Posterior vena cava (tissue), 2 donors: ENCODE measurements at places on chromosomes 1 and 21. TPM values are rescaled to one million over a fixed set of nuclear protein-coding genes. Genes with fewer than 3 reads are reported as not detected.

GRCh38 chr1:208944981-208945451, 638.5 kb upstream of the CAMK1G start:
- no peak for DNase-seq

DNA sequence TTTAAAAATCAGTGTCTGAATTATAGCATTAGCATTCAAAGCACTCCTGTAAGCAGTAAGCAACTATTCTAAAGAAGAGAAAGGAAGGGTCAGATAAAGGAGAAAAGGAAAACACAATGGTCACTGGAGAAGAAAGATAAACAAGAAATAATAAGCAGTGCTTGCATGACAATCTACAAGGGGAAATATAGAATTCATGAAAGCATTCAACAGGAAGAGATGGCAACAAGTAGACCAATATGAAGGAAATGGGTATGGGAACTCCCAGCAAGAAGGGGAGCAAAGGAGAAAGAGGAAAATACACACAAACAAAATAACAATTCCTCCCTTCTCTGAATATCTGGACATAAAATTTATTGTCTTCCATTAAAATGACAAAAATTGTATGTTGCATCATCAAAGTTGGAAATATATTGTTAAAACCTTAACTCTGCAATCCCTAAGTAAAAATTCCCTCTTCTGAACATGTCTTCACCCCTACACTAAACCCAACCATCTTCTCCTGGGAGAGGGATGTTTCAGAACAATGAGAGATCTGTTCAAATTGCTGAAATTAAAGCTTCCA, 206.3 kb upstream of the SAMSN1 start:
- no peak for DNase-seq

DNA sequence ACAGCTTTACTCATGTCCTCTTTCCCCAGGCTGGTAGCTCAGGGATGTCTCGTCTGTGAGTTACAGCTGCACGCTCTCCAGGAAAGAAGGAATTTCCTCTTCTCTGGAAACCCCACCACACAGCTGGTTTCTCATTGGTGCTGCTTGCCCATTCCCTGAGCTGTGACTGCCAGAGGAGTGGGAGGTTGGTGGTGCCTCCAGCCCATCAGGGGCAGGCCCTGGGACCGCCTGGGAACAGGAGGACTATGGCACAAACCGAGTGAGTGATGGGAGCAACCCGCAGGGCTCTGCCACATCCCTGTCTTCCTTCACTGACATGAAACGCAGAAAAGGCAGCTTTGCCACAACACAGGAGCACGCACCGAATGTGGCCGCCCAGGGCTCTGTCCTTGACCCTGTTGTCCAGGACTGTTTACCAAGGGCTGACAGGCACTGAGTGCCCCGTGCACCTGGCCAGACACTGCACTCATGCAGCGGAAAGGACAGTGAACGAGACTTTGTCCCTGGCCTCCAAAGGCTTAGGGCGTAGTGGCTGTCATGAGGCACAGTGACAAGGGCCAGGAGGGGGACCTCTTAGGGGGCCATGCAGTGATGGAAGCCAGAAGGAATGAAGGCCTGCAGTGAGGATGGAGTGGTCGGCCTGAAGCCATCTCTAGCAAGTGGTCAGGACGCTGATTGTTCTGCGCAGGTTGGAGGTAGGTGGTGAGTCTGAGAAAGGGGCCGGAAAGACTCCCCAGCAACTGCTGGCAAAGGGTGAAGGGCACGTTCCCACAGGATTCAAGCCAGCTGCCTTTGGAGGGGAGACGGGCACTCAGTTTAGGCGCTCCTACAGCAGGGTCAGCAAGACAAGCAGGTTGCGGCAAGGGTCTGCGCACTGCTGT, 1.7 kb upstream of the CCNL2 start:
- no peak for DNase-seq

The BSND gene
- not detected for total RNA-seq

The GUCA2A gene
- not detected for total RNA-seq

The SLC35F3 gene
- total RNA-seq, result not detected

The SPRR5 gene
- not detected for total RNA-seq

DNA sequence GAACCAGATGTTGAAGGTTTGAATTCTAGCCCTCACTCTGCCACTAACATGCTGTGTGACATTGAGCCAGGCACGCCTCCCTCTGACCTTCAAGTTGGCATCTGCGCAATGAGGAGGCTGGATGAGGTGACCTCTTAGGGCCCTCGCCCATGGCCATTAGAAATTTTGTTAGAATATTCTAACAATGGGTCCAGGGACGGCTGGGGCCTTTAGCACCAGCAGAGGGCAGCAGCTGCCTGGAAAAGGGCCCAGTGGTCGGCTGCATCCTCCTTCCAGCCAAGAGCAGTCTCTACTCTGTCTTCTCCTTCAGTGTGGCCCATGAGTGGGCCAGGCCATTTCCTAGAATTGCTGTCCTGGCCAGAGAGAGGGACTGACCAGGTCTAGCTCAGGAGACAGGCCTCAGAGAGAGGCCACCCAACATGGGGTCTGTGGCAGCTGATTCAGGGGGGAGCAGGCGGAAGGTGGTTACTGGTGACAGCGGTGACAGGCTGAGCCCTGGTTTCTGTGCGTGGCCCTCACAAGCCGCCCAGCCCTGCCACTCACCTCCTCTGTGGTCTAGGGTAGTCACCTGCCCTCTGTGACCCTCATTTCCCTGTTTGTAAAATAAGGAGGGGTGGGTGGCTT, 101.3 kb upstream of the ACTL8 start:
- no peak for DNase-seq
